ENCODE measurements at places on chromosomes 4 and X.

- DNase-seq = no peak
These were observed 3.6 kb downstream of the ARAF start for GRCh38 chrX:47564438-47565085.

DNA sequence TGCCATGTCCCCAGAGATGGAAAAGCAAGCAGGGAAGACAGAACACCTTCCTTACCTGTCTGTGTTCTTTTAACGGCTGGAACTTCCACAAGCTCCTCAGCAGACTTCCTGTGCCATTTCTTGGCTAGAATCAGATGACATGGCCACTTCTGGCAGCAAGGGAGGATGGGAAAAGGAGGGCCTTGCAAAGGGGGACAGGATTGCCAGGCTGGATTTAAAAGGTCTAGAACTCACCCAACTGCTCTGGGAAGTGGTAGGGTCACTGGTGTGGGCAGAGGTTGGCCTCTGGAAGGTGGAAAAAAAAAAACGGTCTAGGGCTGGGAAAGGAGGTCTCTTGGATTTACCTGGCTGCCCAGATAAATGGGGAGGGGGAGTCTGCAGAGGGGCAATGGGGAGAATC, 1.6 kb upstream of the USP11 start:
- DNase-seq = no peak

GRCh38 chr4:137621056-137621455, 88.8 kb upstream of the PCDH18 start:
- no peak for DNase-seq

DNA sequence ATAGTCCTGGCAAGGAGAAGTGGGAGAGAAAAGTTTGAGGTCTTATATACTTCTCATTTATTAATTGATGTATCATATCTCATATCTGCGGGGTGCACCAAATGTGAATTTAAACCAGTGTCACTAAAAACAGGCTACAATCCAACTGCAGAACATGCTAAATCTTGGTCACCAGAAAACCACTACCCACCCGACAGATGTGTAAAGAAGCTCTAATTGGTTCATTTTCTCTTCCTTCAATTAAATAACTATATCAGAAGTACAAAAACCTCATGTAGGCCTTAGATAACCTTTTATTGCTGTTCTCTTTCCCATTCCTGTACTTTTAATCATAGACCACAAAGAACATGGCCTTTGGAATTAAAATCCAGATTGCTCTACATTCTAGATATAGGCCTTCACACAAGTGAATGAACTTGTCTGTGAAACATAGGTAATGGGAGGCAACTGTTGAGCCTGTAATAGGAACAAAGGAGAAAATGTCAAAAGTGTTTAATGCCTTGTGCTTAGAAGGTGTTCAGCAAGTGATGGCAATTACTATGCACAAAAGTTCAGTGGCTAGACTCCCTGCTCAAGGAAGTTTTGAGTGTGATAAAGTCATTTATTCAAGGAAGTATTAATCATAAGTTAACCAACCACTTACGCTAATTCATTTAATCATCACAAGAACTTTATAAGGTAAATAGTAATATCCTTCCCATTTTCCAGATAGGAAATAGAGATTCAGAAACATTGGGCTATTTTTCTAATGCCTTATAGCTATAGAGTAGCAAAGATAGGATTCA, 425.6 kb downstream of the INPP4B start:
- DNase-seq = no peak

DNA sequence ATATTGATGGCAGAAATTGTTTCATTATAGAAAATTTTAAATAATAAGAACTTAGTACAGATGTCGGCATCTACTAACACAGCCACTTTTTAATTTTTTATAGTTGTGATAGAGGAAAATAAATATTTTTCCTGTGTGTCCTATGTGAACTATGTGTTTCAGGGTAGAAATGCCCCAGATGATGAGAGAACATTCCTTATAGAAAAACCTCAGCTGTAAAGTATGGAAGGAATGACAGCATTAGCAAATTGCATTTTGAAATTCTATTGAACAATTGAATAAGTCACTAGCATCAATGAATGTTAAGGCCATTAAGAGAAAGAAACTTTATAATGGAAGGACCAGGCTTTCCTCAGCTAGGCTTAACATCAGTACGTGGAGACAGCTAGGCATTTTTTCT, 149.2 kb downstream of the CFAP299 start:
- no peak for DNase-seq

DNA sequence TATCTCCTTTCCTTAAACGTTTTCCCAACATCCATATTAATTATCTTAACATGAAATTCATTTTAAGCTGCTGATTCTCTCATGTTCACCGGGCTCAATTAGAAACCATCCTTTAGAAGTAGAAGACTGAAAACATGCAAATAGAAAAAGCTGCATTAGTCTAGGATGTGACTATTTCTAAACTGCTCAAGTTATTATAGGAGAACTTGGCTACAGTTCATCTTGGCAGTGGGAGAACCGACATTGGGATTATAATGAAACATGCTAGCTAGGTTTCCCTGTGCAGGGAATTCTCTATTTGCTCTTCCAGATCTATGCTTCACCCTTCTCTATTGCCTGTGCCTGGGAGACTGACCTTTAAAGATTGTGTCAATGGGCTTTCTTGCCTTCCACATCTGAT, 151.0 kb upstream of the PPARGC1A start:
- no peak for DNase-seq

- DNase-seq = no peak
These were observed 157.6 kb downstream of the ARX start for GRCh38 chrX:24858004-24858746.

DNA sequence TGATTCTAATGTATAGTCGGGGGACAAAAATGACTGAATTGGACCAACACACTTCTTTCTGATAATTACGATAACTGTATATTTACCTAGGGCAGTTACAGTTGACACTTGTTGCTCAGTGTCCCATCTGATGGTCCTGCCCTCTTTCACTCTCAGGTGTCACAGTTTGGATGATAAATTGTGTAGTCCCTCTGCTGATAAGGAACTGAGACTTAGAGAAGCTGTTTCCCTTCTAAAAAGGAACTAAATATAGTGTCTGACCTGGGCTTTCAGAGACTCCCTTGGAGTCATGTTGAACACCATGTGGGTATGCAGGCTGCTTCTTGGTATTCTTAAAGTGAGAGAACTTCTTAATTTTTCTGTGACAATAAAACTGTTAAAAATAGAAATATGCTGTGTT, 23.7 kb upstream of the PNPLA4 start:
- DNase-seq = no peak

- peak; percentile 17 for DNase-seq
These were observed 56.6 kb downstream of the LINC00632 start for GRCh38 chrX:140766024-140766611.

DNA sequence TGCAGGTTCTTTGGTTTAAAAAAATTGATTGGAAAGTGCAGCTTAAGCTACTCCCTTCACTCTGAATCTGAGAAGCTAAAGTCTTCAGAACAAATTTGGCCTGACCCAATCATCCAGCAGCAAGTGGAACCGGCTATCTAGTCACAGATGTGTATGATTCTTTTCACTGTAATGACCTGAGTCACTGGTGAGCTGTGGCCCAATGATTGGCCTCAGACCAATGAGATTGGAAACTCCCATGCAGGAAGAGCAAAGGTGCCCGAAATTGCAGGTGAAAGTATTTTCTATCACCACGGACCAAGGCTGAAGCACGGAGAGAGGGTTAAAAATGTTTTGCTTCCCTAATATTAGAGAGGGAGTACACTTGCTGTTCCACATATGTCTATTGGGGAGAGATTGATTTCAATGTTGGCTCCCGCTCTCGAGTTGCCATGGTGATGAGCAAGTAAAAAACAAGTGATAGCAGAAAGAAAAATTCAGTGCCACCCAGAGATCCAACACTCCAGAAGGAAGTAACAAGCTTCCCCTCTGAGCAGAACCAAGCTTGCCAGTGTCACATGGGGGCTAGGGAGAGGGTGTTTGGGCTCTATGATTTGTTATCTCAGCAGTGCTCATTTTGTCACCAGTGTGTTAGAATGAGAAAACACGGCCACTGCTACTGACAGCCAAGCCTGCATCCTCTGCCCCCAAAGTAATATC, 11.2 kb downstream of the RIPPLY1 start:
- DNase-seq = no peak

GRCh38 chrX:138298268-138298667, 413.2 kb downstream of the FGF13 start:
- DNase-seq = no peak

GRCh38 chr4:163955288-163955687, 460.8 kb downstream of the TMA16 start:
- DNase-seq = no peak
